ENCODE measurements at places on chromosomes 3 and 15. TPM values are rescaled to one million over a fixed set of nuclear protein-coding genes. Genes with fewer than 3 reads are reported as not detected.

SEMA3B gene
- polyA plus RNA-seq: 0.13 TPM

RBSN gene
- polyA plus RNA-seq: 30.5 TPM

ADAMTSL3 gene
- polyA plus RNA-seq: not detected

NOX5 gene
- polyA plus RNA-seq: not detected

PCSK6 gene
- 0.84 TPM for polyA plus RNA-seq

C3orf20 gene
- not detected for polyA plus RNA-seq

LRRC34 gene
- polyA plus RNA-seq: 0.49 TPM

EPHA3 gene
- not detected for polyA plus RNA-seq

EFCAB12 gene
- not detected for polyA plus RNA-seq

TMEM207 gene
- polyA plus RNA-seq: not detected

PLSCR5 gene
- not detected for polyA plus RNA-seq

HAUS2 gene
- polyA plus RNA-seq: 32.8 TPM

GOLGA6L10 gene
- 0.13 TPM for polyA plus RNA-seq

CYP11A1 gene
- polyA plus RNA-seq: not detected

SST gene
- not detected for polyA plus RNA-seq

SIDT1 gene
- polyA plus RNA-seq: 51.1 TPM

FSTL1 gene
- not detected for polyA plus RNA-seq

ETV5 gene
- polyA plus RNA-seq: 1.1 TPM

MGLL gene
- polyA plus RNA-seq: 0.73 TPM

TGFBR2 gene
- 103 TPM for polyA plus RNA-seq

HTR3C gene
- polyA plus RNA-seq: not detected

CPA3 gene
- not detected for polyA plus RNA-seq

GOLGA8B gene
- polyA plus RNA-seq: 7.1 TPM

TMCO5A gene
- polyA plus RNA-seq: not detected

CYP19A1 gene
- polyA plus RNA-seq: not detected

APOD gene
- polyA plus RNA-seq: 1.9 TPM

DLL4 gene
- polyA plus RNA-seq: not detected
